ENCODE measurements at places on chromosomes 1 and 21.

GRCh38 chr1:66371233-66372005, 162.5 kb upstream of the SGIP1 start:
- no peak for DNase-seq

DNA sequence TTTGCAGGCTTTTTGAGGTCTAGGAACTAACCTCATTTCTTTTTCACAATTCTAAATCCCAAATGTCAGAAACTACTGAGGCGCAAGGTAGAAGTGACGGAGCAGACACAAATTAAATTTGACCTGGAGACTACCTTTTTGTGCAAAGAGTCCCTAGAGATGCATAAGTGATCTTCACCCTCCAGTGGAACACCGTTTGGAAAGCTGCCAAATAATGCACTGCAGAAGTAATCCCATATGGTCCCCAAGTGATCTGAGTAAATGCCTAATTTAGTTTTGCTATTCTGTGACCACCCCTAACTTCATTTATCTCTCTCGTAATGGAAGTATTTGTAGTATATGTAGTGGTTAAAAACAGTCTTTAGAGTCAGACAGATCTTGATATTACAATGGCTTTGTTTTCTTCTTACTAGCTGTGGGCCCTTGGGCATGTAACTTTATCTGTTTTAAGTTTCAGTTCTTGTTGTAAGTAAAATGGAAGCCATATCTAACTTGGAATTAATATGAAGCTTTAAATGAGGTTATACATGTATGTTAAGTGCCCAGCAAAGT, 70.4 kb upstream of the IPO9 start:
- no peak for DNase-seq

DNA sequence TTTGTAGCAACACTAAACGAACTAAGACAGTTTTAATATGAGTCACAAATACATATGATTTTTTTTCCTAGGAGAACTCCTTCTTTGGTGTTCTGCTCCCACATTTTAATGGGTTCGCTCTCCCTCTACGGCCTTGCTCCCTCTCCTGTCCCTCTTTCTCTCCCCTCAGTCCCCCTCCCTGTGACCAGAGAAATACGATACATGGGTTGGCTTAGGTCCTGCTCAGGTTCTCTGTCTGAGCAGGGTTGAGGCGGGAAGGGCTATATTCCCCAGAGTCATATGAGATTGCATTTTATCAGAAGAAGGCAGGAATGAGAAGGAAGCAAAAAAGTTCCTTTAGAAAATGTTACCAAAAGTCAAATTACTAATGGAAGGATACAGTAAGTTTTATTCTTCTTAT, 44.6 kb downstream of the UBE2U start:
- no peak for DNase-seq

DNA sequence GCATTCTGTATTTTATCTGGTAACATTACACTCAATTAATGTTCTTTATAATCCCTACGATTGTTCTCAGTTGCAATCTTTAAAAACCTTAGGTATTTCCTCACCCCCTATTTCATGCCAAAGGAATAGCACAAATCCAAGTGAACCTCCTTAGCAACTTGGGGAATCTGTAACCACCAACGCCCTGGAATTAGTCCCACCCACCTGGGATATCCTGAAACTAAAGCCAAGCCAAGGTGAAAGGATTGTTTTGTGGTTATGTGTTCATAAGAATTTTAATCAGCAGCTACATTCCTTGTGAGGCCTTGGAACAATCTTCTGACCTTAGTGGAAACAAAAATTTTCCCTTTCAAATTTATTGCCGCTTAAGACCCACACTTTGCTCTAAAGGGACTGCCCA, 908.7 kb downstream of the TTLL7 start:
- DNase-seq: no peak

- DNase-seq: no peak
These were observed 16.0 kb downstream of the YARS1 start for GRCh38 chr1:32801096-32801715.

DNA sequence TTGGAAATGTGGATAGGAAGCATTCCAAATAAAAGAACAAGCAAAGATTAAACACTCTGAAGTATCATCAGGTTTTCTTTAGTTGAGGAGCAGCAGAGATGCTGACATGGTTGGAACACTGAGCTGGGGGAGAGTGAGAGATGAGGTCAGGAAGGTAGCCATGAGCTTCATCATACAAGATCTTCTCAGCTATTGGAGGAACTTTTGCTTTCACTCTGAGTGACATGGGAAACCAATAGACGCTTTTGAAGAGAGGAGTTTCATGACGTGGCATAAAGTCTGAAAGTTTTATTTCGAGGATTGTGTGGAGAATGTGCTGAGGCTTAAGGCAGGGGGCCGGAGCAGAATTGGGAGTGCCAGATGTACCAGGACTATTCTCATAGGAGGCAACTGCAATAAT, 616.2 kb upstream of the CAMK1G start:
- DNase-seq: no peak

- no peak for DNase-seq
These were observed 209.4 kb downstream of the PTPRC start for GRCh38 chr1:198848206-198848605.

- DNase-seq: peak; percentile 86
These were observed 10.8 kb upstream of the FAAP20 start for GRCh38 chr1:2205191-2205952.

GRCh38 chr21:33261635-33262034, 4.5 kb upstream of the IL10RB start:
- DNase-seq: no peak

GRCh38 chr1:21280011-21280471, 10.2 kb downstream of the ECE1 start:
- no peak for DNase-seq

GRCh38 chr1:195867638-195868037, 740.6 kb downstream of the KCNT2 start:
- DNase-seq: no peak

GRCh38 chr1:17661546-17662157, 93.5 kb upstream of the ACTL8 start:
- DNase-seq: peak; percentile 41

GRCh38 chr21:41141031-41141457, 26.9 kb upstream of the BACE2 start:
- no peak for DNase-seq

DNA sequence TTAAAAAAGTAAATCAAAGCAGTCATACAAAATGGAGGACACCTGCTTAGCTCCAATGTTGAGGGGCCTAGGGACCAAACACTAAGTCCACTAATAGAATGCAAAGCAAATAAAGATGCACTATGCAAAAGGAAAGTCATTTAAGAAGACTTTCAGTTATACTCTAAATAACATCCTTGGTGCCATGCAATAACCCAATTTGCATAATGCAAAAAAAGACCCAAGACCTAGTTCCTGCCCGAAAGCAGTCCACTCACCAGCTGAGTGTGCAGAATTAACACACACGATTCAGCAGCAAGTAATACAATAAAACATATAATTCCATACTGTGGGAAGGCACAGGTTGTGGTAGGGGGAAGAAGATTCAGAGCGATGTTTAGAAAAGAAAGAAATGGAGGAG, 101.8 kb downstream of the TGFBR3 start:
- DNase-seq: no peak

DNA sequence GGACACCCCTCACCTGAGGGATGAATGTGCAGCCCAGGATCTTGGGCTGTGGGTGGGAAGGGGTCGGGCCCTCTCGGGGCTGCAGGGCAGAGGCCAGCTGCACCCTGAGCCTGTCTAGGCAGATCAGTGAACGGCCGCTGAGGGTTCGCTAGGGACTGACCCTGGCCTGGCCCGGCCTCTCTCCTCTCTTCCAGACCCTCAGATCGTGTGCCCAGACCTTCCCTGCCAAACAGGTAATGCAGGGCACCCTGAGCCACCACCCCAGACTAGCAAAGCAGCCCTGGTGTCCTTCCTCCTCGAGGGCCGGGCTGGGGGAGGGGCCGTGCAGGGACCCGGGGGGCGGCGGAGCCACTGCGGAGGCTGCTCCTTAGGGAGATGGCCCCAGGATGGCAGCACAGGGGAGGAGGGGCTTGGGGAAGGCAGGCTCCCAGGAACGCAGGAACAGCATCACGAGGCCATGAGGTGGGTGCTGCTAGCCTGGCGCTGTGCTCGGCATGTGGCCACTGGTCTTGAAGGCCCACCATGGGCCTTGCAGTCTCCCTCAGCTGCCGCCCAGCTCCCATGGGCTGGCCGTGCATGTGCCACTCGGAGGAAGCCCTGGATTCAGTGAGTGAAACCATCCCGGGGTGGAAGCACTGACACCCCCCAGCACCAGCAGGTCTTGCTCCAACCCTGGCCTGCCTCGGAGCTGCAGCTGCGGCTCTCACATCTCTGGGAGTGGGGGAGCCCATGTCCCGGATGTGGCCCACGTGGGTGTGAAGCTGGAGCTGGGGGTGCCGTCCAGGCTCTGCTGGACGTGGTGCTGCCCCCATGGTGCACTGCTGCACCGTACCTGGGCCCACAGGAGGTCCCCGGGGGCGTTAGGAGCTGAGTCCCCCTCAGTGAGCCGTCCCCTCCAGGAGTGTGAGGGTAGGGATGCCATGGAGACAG, 28.7 kb downstream of the COL6A2 start:
- no peak for DNase-seq

- no peak for DNase-seq
These were observed 13.0 kb upstream of the TTC22 start for GRCh38 chr1:54814126-54814498.

- no peak for DNase-seq
These were observed 114.6 kb downstream of the MRPS6 start for GRCh38 chr21:34187935-34188334.

- DNase-seq: no peak
These were observed 14.0 kb upstream of the GBP5 start for GRCh38 chr1:89286549-89287180.

DNA sequence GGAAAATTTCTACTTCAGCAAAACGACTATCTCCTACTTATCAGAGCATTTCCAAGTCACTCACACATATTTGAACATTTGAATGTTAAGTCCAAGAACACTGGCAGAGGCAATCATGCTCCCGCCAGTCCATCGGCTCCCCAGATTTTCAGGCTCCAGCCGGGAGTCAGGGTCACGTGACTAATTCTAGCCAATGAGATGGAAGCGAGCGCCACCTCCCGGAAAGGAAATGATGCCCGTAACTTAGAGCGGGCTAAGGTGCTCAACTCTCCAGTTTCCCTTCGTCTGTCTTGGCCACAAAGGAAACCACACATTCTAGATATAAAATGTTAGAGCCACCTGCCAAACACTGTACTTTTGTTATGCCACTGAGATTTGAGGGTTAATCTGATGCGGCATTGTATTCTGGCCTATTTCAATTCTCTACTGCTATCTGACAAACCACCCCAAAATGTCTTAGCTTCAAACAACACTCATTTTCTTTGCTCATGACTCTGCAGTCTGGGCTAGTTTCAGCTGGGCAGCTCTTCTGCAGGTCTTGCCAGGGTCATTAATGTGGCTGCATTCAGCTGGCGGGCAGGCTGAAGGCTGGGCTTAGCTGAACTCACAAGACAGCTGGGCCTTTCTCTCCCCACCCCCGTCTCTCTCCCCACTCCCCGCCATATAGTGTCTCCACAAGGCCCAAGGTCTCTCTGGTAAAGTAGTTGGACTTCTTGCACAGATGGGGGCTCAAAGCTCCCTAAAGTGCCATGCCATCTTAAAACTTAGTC, 16.5 kb upstream of the LHX4 start:
- DNase-seq: no peak

- no peak for DNase-seq
These were observed 664.5 kb upstream of the NR5A2 start for GRCh38 chr1:199362996-199363395.

GRCh38 chr1:18232052-18232451, 124.5 kb downstream of the IGSF21 start:
- DNase-seq: no peak

DNA sequence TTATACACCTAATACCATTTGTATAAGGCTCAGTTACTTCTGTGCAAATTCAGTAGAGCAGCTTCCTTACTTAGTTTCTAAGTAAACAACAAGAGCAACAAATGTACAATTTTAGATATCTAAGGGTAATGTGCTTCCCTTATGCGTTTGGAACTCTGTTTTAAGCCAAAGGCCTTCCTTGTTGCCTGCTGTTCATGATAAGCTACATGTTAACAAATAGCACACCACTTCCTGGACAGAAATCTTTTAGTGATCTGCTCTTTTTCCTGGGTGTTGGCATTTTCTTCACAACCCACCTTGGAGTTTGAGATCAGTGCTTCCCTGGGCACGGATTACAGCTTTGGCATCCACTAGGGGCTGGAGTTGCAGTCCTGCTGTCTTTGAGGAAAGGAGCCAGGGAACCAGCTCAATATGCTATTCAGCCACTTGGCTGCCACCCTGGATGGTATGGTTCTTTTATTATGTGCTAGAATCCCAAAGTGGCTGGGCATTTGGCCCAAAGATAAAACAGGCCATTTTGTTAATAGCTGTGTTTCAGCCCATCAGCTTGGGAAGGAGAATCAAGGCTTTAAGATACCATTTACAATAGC, 55.6 kb upstream of the ADAR start:
- DNase-seq: peak; percentile 7

- no peak for DNase-seq
These were observed 4.2 kb upstream of the ECE1 start for GRCh38 chr1:21294266-21294989.

GRCh38 chr1:232675260-232675659, 45.3 kb upstream of the SIPA1L2 start:
- DNase-seq: no peak

GRCh38 chr1:177122461-177123251, 41.9 kb downstream of the ASTN1 start:
- no peak for DNase-seq

- DNase-seq: no peak
These were observed 22.4 kb upstream of the INTS3 start for GRCh38 chr1:153705484-153705883.

DNA sequence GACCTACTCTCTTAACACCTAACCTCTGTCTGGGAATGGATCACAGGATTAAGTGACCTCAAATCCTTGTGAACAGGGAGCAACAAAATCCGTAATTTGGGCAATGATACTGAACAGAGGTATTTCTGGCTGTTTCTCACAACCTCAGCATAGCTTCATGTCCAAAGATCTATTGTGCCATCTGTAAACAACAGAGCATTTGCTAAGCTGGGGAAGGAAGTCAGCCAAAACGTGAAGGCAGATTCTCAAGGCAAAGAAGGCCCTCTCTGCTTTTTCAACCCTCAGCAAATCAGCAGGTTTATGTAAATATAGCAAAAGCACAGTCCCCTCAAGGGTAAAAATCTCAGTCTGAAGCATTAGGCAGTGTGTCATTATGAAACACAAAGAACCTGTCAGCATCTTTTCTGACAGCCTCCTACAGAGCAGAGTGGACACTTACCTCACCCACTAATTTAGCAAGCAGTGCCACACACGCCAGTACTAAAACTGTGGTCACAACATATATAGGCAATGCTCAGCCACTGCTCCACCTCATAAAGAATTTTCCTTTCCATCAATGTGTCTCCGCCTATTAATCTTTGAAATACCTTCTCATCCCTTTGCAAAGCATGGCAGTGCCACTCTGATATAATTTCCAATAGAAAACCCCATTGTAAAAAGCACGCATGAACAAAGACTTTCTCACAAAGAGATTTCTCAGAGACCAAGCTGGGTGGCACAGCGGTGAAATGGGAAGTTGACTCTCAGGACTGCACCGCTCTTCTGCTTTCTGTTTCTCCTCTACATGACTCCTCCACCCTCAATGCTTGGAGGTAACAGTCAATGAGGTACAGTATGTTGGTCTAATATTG, 188.0 kb downstream of the RERE start:
- no peak for DNase-seq
